ENCODE measurements at places on chromosomes 5 and 9.

DNA sequence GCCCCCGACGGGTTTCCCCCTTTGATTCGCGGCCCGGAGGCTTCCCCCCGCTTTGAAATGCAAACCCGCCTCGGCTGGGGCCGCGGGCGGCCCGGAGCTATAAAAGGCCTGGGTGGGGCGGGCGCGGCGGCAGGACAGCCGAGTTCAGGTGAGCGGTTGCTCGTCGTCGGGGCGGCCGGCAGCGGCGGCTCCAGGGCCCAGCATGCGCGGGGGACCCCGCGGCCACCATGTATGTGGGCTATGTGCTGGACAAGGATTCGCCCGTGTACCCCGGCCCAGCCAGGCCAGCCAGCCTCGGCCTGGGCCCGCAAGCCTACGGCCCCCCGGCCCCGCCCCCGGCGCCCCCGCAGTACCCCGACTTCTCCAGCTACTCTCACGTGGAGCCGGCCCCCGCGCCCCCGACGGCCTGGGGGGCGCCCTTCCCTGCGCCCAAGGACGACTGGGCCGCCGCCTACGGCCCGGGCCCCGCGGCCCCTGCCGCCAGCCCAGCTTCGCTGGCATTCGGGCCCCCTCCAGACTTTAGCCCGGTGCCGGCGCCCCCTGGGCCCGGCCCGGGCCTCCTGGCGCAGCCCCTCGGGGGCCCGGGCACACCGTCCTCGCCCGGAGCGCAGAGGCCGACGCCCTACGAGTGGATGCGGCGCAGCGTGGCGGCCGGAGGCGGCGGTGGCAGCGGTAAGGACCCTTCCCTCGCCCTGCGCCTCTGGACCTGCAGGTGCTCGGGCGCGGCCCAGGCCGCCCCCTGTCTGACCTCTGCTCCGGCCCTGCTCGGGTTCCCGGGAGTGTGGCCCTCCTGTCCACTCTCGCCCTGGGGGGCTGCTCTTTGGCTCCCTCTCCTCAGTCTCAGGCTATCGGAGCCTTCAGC lies at the start of gene CDX1:
Gene CDX1, plus strand, starts transcription at position 129 of the 862 bp plus-strand sequence. Its CDS starts 99 bp downstream, at position 228.
- no peak for DNase-seq
- no peak within 1 kb of the TSS for H3K4me3 ChIP-seq
- peaks cover 74% of the 10 kb centered on the region for H3K27me3 ChIP-seq
- H3K4me1 ChIP-seq, result no peaks in the 10 kb centered on the region
- H3K36me3 ChIP-seq, result no peaks in the 10 kb centered on the region

- H3K27ac ChIP-seq, result peak overlapping the region; percentile 94
- H3K4me3 ChIP-seq, result peak overlapping the region; percentile 48
- DNase-seq, result peak; percentile 47
- H3K27me3 ChIP-seq, result no peaks in the 10 kb centered on the region
- H3K36me3 ChIP-seq, result peaks cover 42% of the 10 kb centered on the region
Observed at GRCh38 chr9:133056533-133056932, 5.2 kb upstream of the CEL start.

GRCh38 chr5:91118796-91119195 lies 264.3 kb downstream of the ARRDC3 start:
- no peaks in the 10 kb centered on the region for H3K36me3 ChIP-seq
- H3K4me1 ChIP-seq, result peaks cover 7% of the 10 kb centered on the region
- DNase-seq, result no peak
- H3K27me3 ChIP-seq, result peaks cover 8% of the 10 kb centered on the region
- H3K4me3 ChIP-seq, result no peak overlapping the region
- H3K27ac ChIP-seq, result no peak overlapping the region

DNA sequence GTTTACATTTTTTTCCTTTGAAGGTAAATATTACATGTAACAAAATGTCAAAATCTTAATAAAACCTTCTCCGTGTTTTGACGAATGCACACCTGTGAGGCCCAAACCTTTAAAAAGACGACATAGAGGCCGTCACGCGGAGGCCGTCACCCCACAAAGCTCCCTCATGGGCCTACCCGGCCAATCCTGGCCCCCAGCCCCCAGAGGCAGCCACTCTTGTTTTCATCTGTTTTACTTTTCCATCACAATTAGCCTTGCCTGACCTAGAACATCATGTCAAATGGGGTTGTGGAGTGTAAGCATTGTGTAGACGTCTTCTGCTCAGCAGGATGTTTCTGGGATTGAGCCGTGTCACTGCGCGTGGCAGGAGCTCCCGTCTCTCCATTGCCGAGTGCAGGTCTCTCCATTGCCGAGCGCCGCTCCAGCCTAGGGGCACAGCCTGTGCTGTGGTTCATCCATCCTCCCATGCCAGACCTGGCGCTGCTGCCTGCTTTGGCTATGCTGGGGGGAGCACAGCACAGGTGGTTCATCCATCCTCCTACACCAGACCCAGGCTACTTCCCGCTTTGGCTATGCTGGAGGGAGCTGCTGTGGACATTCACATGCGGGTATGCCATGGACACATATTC lies 52.2 kb upstream of the IRX4 start:
- H3K36me3 ChIP-seq, result no peaks in the 10 kb centered on the region
- H3K4me1 ChIP-seq, result no peaks in the 10 kb centered on the region
- no peak overlapping the region for H3K27ac ChIP-seq
- DNase-seq, result no peak
- no peak overlapping the region for H3K4me3 ChIP-seq

- H3K4me3 ChIP-seq, result no peak overlapping the region
- DNase-seq, result no peak
- no peaks in the 10 kb centered on the region for H3K36me3 ChIP-seq
- H3K27me3 ChIP-seq, result peaks cover 12% of the 10 kb centered on the region
- no peak overlapping the region for H3K27ac ChIP-seq
Observed at GRCh38 chr5:65394087-65394486, 87.6 kb downstream of the ADAMTS6 start.

GRCh38 chr5:76337953-76338451 lies 65.1 kb upstream of the IQGAP2 start:
- H3K36me3 ChIP-seq, result peaks cover 2% of the 10 kb centered on the region
- H3K27me3 ChIP-seq, result peaks cover 3% of the 10 kb centered on the region
- peak; percentile 62 for DNase-seq
- H3K27ac ChIP-seq, result no peak overlapping the region

DNA sequence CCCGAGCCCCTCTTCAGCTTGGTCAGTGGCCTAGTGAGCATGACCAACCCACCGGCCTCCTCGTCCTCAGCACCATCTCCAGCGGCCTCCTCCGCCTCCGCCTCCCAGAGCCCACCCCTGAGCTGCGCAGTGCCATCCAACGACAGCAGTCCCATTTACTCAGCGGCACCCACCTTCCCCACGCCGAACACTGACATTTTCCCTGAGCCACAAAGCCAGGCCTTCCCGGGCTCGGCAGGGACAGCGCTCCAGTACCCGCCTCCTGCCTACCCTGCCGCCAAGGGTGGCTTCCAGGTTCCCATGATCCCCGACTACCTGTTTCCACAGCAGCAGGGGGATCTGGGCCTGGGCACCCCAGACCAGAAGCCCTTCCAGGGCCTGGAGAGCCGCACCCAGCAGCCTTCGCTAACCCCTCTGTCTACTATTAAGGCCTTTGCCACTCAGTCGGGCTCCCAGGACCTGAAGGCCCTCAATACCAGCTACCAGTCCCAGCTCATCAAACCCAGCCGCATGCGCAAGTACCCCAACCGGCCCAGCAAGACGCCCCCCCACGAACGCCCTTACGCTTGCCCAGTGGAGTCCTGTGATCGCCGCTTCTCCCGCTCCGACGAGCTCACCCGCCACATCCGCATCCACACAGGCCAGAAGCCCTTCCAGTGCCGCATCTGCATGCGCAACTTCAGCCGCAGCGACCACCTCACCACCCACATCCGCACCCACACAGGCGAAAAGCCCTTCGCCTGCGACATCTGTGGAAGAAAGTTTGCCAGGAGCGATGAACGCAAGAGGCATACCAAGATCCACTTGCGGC lies 1.8 kb downstream of the EGR1 start:
- peaks cover 3% of the 10 kb centered on the region for H3K36me3 ChIP-seq
- H3K4me3 ChIP-seq, result peak overlapping the region; percentile 74
- H3K27ac ChIP-seq, result no peak overlapping the region
- DNase-seq, result no peak

- H3K27me3 ChIP-seq, result no peaks in the 10 kb centered on the region
- no peaks in the 10 kb centered on the region for H3K36me3 ChIP-seq
- DNase-seq, result no peak
- no peaks in the 10 kb centered on the region for H3K4me1 ChIP-seq
- H3K27ac ChIP-seq, result no peak overlapping the region
- no peak overlapping the region for H3K4me3 ChIP-seq
Observed at GRCh38 chr9:134778156-134778555, 102.5 kb upstream of the FCN2 start.

GRCh38 chr5:102858221-102858620 lies 103.1 kb downstream of the PAM start:
- H3K27me3 ChIP-seq, result peaks cover 2% of the 10 kb centered on the region
- peaks cover 8% of the 10 kb centered on the region for H3K4me1 ChIP-seq
- DNase-seq, result no peak
- no peaks in the 10 kb centered on the region for H3K36me3 ChIP-seq

DNA sequence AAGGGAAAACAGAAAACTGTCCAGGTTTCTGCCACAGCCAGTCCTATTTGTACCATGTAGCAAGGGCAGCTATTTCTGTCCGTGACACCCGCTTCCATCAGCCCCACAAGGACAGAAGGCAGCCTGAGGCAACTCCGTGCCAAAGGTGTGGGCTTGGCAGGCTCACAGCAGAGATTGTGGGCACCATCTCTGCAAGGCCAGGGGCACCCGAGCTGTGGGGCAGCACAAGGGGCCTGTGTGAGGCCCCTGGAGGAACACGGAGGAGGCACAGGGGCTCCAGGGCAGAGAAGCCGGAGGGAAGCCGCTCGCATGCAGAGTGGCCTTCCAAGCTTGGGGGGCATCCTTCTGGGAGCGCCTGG lies 43.5 kb downstream of the COL23A1 start:
- H3K4me3 ChIP-seq, result no peak overlapping the region
- no peaks in the 10 kb centered on the region for H3K36me3 ChIP-seq
- no peak overlapping the region for H3K27ac ChIP-seq
- no peaks in the 10 kb centered on the region for H3K4me1 ChIP-seq
- H3K27me3 ChIP-seq, result no peaks in the 10 kb centered on the region

- H3K36me3 ChIP-seq, result peaks cover 2% of the 10 kb centered on the region
- DNase-seq, result peak; percentile 40
- H3K4me3 ChIP-seq, result peak overlapping the region; percentile 66
- H3K4me1 ChIP-seq, result peaks cover 38% of the 10 kb centered on the region
- H3K27ac ChIP-seq, result peak overlapping the region; percentile 89
Observed at GRCh38 chr5:170334626-170335025, 37.0 kb upstream of the LCP2 start.

- no peaks in the 10 kb centered on the region for H3K36me3 ChIP-seq
- no peak overlapping the region for H3K4me3 ChIP-seq
- no peak overlapping the region for H3K27ac ChIP-seq
- no peak for DNase-seq
- H3K27me3 ChIP-seq, result no peaks in the 10 kb centered on the region
- H3K4me1 ChIP-seq, result no peaks in the 10 kb centered on the region
Observed at GRCh38 chr5:31023105-31023504, 170.4 kb upstream of the CDH6 start.

DNA sequence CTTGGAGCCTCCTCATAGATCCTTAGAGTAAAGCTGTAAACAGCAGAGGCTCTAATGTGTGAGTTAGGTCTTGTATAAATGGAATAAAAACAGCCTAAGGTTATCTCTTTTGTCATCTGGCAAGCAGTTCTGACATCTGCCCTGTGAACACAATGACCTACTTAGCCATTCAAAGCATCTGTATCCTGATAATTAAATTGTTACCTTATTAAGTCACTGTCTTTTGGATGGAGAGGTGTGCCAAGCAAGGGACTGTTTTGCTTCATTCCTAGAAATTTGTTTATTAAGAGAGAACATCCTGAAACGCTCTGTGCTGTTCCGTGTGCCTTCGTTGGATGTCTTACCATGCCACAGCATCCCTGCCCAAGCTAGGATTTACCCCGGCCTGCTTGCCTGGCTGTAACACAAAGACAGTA lies 1.5 kb downstream of the LSM11 start:
- H3K4me3 ChIP-seq, result peak overlapping the region; percentile 85
- peaks cover 9% of the 10 kb centered on the region for H3K36me3 ChIP-seq
- H3K27ac ChIP-seq, result peak overlapping the region; percentile 6
- H3K27me3 ChIP-seq, result no peaks in the 10 kb centered on the region

DNA sequence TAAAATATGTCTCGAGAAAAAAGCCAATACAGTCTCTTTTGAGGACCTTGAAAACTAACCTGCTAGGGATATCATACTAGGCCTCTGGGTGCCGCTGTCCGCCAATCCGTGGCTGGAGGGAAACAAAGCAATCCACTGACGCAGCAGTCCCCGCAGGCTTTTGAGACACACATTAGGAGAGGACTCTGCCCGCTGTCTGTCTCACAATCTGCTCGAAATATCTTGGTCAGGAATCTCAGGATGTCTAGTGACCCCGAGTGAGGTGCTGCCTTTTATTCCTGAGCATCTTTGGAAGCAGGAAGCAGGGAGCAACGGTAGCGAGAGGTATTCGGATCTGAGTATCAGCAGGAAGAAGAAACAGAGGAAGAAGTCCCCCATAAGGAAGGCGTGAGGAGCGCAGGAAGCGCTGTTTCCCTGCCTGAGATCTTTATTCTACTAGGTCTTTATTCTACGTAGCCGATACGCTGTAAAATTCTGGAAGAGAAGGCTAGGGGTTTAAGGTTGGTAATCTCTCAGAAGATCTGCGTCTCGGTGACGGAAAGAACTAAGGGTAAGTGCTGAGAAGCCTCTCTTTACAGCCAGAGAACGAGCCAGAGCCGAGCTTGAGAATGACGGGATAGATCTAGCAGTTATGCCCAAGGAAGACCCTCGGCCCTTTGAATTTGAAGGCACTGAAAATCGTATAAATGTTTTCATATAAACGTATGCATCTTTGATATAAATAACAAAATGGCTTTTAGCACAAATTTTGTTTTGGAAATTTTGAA lies 4.0 kb upstream of the PCDHGA1 start:
- peak overlapping the region; percentile 53 for H3K27ac ChIP-seq
- DNase-seq, result peak; percentile 79
- peaks cover 11% of the 10 kb centered on the region for H3K4me1 ChIP-seq
- peaks cover 27% of the 10 kb centered on the region for H3K27me3 ChIP-seq

DNA sequence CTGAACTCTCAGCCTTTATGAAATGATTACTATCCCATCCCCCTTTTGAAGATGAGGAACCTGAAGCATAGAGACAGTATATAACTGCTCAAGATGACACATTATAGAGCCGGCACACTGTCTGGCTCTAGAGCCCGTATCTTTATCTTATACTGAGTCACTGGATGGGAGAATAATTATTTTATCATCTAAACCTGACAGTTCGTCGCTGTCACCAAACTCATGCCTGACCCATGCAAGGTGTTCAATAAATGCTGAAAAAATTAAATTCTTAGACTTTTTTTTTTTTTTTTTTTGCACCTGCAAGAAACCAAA lies 38.8 kb downstream of the HOMER1 start:
- H3K36me3 ChIP-seq, result no peaks in the 10 kb centered on the region
- H3K27me3 ChIP-seq, result peaks cover 4% of the 10 kb centered on the region
- DNase-seq, result no peak
- no peaks in the 10 kb centered on the region for H3K4me1 ChIP-seq
- H3K27ac ChIP-seq, result no peak overlapping the region

All from activated naive CD4-positive, alpha-beta T cell treated with anti-CD3 and anti-CD28 coated beads, Interleukin-2, amount 10 ng/mL, durations not matched to agents 7 days and 5 days (primary cell).